SHP77 treated with DMSO at 0.1 percent for 48 hours (cell line): ENCODE measurements at places on chromosomes 1 and 21.

DNA sequence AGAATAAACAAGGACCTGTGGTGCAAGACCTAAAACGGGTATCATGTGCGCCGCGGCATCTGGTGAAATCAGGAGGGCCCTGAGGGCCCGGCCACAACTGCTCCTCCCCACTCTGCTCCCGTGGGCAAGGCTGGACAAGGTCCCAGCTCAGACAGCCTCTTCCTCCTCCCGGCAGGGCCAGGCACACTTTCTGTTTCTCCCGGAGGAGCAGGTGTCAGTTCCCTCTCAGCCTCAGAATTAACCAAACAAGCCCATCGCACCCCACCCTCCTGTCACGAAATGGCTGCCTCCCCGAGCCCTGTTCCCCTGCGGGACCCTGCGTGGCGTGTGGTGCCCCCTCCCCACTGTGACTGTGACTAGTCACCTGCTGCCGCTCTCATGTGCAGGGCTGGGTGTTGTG lies 15.2 kb downstream of the PTTG1IP start:
- no peak for DNase-seq

- DNase-seq: no peak
These were observed 33.0 kb downstream of the LAMC2 start for GRCh38 chr1:183218971-183219615.

- DNase-seq: no peak
These were observed 206.3 kb downstream of the HS2ST1 start for GRCh38 chr1:87120779-87121178.

DNA sequence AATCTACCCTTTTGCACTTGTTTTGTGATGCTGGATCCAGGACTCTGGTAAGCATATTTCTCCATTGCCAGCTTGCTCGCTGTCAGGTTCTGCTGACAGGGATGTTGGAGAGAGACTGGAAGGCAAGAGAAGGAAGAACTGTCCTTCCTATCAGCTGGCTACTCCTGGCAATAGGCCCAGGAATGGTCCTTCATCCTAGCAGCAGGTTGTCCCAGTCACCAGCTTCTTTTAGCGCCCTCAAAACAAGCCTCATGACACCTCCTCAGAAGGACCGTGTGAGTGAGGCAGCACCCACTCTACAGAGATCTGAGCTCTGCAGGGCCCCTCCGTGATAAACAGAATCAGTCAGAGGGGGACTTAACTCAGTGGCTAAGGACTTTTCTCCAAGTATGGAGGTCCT lies 33.1 kb upstream of the SLAMF9 start:
- no peak for DNase-seq

DNA sequence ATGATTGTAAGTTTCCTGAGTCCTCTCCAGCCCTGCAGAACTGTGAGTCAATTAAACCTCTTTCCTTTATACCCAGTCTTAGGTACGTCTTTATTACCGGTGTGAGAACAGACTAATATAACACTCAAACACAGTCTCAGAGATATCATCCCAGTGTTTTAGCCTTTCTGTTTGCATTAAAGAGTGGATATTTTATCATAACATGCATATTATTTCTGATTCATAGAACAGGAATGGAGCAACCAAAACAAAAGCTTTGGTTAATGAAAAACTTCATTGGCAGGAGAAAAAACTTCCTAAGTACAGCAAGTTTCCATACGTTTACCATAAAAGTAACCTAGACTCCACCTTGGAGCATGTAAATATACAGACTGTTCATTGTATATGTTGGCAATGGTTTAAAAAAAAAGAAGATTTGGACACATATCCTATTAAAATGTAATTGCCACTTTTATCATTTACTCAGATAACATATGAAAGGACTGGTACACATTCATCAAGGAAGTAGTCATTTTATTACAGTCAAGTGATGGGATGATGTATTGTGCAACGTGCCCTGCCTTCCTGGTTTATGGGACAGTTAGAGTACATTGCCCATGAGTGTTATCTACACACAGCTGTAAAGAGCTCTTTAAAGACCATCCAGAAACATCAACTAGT lies 144.8 kb downstream of the ETS2 start:
- DNase-seq: no peak

DNA sequence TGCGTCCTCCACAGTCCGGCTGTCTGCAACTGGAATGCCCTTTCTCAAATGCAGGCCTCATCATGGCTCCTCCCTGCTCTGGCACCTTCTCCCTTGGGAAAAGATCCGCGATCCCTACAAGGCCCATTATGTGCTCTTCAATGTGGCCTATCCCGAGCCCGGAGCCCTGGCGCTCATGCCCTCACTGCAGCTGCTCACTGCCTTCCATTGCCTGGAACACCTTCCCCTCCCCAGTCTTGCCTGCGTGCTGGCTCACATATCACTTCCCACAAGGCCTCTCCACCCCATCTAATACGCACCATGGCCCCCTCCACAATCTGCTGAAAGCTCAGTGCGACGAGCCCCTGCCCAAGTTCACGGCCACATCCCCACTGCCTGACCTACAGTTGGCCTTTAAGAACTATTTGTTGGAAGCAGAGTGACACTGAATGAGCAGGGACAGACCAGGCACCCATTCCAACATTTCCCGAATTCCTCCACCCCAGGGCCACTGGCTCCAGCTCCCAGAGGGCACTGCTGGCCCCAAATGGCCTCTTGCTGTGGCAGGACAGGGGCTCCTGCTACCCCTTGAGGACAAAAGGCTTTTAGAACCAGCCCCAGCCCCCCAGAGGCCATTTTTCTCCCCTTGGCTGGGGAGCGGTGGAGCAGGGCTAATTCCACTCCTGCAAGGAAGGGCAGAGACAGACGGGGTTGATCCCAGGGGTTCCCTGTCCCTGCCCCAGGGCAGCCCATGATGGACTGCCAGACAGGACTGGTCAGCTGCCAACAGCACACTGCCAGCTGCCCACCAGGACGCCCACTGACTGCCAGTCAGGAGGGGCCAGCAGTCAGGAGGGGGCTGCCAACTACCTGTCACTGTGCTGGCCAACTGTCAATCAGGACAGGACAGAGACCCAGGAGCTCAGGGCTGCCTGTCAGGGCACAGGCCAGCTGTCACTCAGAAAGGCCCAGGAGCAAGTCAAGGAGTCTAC lies 64.8 kb downstream of the DHRS3 start:
- DNase-seq: no peak

DNA sequence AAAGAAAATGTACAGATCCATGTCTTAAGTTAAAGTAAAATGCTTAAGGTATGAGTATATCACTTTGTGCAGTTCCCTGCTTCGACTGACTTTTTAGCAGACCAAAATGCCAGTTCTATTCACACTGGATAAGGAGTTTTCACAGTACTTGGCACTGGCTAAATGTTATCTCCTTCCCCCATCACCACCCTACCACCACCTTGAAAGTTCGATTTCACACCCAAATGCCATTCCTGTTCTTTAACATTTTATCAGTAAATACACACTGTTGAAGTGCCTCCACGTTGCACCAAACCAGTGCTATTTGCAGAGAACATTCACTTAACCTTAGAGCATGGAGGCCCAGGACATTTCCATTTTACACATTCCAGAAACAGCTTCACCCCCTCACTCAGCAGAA lies 100.0 kb downstream of the URB2 start:
- DNase-seq: no peak
